ENCODE measurements at places on chromosomes 16 and 17.

- DNase-seq: no peak
Measured at GRCh38 chr17:4467287-4467686, 31.4 kb upstream of the SPNS2 start.

DNA sequence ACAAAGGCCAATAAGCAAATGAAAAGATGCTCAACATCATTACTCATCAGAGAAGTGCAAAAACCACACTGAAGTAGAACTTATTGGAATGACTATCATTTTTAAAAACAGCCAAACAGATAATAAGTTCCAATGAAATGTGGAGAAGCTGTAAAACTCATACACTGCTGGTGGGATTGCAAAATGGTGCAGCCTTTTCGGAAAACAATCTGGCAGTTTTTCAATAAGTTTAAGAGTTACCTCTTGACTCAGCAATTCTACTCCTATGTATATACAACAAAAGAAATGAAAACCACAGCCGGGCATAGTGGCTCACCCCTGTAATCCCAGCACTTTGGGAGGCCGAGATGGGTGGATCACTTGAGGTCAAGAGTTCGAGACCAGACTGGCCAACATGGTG is 49.3 kb downstream of the AKAP10 start:
- DNase-seq: no peak

DNA sequence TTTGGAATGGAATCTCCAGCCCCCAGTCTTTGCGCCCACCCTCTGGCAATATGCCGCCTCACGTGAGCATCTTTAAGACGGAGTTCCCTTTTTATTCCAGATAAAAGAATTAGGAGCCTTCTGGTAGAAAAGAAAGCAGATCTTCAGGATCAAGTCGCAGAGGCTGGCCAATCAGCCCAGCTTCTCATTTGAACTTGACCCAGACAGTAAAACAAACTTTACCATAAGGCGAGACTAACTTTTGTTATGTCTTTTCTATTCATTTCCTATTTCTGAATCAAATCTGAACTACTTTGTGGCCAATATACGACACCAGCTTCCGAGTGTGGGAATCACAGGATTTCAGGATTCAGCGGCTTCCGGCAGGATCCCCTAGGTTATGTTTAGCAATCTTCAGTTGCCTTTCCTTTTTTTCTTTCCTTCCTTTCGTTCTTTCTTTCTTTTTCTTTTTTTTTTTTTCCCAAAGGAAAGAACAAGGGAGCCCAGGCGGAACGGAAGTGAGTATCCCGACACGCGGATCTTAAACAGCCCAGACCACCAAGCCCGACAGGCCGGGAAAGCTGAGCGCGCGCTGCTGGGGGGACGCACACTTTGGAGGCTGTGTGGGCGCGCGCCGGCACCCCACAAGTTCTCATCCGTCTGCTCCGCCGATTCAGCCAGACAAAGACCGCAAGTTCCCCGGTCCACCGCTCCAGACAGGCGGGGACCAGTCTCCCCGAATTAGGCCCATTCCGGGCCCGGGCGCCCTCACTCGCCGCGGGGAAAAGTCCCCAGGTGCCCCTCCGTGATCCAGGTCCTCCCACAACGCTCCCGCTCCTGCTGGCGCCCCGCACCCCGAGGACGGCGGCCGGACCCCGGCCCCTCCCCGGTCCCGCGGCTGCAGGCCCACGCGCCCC is 633 bp downstream of the TBC1D16 start:
- DNase-seq: peak; percentile 17

DNA sequence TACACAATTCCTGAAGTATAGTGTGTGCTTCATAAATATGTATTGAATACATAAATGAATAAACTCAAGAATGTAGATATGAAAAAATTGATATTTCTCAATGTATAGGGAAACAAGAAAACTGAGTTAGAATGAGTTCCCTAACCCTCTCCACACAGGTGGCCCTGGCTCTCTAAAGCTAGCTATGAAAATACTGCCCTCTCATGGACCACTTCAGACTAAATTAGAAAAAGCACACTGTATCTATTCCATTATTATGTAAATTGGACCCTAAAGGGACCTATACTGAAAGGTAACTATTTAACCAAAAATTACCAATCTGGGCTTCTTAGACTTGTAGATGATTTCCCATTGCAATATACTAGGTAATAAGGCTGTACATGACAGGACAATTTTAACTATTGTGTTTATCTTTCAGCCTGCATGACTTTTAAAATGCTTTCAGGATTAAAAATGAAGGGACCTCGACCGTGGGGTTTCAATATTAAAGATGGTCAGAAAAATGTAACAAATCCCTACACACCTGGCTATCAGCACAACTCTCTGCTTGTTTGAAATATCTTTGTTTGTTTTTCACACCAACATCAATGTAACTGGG is 672.5 kb upstream of the KIF2B start:
- no peak for DNase-seq

DNA sequence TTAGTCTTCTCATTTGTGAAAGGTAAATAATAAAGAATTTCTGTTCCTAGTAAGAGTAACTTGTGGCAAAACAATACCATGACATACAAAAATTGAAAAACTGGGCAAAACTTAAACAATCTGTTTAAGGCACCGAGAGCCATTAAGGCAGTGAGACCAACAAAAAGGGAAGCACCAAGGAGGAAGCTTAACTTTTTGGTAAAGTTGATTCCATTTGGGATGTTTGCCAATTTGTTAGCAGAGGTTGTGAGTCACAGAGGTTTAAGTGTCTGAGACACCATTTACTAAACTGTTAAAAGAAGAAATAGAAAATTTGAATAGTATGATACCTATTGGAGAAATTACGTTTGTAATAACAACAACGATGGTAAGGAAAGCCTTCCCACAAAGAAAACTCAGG is 4.9 kb downstream of the SLC35G3 start:
- no peak for DNase-seq

DNA sequence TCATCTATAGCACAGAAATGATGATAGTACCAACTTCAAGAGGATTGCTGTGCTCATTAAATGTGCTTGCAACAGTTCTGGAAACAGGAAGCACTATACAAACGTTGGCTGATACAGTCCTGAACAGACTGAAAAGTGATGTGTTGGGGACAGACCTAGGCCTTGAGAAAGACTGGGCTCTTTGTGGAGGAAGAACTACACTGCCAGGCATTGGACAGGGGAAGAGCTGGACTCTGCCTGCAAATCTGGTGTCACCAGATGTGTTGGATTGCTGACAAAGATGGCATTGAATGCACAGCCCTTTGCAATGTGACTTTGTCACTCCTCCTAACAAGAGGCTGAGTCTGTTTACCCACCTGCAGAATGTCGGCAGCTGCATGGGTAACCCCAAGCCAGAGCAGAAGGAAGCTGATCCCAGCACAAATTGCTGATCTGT is 12.4 kb upstream of the ST6GALNAC2 start:
- no peak for DNase-seq

GRCh38 chr16:27951489-27952120 is 111.9 kb downstream of the GSG1L start:
- DNase-seq: no peak

GRCh38 chr16:22321340-22322001 is 24.3 kb downstream of the POLR3E start:
- peak; percentile 88 for DNase-seq

DNA sequence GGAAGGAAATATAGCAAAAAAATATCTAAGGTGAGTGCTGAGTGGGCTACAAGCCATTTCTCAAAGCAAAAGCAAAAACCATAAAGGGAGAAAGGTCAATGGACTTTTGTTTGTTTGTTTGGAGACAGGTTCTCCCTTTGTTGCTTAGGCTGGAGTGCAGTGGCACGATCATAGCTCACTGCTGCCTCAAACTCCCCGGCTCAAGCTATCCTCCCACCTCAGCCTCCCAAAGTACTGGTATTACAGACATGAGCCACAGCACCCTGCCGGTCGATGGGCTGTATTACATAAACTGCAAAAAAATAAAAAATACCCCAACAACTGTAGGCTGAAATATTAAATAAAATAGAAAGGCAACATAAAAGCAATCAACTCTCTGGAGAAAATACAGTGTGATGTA is 3.5 kb upstream of the RBBP6 start:
- no peak for DNase-seq

DNA sequence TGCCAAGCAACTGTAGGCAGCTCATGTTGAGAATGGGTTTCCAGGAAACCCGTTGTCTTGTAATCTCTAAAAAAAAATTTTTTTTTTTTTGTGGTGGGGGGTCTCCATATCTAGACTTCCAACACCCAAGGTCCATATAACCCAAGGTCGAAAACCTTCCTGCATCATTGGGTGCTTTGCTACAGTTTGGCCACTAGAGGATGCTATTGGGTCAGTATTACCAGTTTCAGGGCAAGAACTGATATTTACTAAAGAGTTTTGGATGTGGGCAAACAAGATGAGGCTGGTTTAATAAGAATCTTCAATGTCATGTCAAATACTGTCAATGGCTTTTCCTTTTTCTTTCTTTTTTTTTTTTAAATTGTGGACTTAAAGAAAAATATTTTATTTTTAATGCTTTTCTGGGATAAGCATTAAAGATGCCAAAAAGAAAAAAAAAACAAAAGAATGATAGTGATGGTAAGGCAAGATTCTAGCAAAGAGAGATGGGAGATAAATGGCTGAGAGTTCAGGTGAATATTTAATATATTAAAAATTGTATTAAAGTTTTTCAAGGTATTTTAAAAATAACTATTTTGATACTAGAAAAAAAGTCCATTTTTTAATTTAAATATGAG is 62.2 kb downstream of the DHRS7C start:
- no peak for DNase-seq

GRCh38 chr17:32876417-32877163 is at the start of gene MYO1D:
Gene MYO1D, minus strand, starts transcription at chr17:32877124. Its CDS starts 252 bp downstream, at chr17:32876872.
- DNase-seq: peak; percentile 61

- DNase-seq: no peak
Measured at GRCh38 chr17:66268247-66268927, 34.0 kb upstream of the PRKCA start.

GRCh38 chr17:2634361-2634960 is 41.0 kb downstream of the PAFAH1B1 start:
- DNase-seq: no peak

DNA sequence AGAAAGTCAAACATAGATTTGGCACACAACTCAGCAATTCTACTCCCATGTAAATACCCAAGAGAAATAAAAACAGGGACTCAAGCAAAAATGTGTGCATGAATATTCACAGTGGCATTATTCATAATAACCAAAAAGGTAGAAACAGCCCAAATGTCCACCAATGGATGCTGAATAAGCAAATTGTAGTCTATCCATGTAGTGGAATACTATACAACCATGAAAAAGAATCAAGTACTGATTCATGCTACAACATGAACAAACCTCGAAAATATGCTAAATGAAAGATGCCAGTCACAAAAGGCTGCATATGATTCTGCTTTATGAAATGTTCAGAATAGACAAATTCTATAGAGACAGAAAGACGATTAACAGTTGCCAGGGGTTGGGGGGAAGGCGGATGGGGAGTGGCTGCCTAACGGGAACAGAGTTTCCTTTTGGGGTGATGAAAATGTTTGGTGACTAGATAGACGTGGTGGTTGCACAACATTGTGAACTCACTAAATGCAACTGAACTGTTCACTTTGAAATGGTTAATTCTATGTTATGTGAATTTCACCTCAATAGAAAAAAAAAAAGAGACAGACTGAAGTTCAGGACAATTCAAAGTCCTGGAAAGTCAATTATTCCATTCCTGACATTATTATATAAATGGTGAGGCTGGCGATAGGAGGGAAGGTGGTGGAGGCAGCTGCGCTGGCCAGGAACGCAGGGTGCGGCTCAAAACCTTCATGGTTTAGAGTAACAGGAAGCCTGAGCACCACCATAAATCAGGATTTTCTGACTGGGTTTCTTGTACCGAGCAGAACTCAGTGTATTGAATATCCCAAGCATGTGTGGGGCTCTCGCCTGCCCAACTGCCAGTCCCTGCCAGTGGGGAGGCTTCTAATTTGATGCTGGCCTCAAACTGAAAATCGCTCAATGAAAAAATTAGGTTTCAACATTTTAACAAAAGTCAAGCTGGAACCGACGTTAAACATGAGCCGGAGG is 300.9 kb downstream of the C16orf95 start:
- no peak for DNase-seq

DNA sequence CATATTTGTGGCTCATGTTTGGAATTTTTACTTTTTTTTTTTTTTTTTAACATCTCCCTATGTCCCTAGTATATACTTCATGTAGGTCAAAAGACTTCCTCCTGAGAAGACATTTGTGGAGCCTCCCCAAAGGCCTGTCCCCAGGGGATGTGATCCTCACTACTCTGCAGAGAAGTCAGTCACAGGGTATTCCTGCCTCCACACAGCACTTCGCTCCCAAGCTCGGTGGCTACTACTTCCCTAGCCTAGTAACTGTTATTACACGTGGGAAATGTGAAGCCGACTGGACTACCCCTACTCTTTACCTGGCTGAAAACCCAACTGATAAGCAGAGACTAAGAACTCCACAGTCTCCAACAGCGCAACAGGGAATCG is 116.8 kb downstream of the HIC1 start:
- DNase-seq: no peak

GRCh38 chr16:49417354-49417753 is 43.8 kb downstream of the C16orf78 start:
- DNase-seq: no peak

DNA sequence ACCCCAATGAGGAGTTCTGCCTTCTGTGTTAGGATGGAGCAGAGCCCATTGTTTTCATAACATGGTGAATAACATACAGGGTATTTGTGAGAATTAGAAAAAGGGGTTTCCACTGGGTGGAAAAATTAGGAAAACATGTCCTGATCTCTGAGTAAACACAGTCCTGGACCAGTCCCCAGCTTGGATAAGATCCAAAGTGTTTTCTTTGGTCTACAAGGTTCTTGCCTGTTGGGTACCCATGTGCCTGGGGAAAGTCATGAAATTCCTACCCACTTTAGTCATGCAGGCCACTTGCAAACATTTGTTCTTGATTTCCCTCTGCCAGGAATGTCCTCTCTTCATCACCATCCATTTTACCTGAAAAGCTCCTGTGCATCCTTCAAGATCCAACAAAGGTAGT is 164.8 kb upstream of the DYNLRB2 start:
- no peak for DNase-seq

DNA sequence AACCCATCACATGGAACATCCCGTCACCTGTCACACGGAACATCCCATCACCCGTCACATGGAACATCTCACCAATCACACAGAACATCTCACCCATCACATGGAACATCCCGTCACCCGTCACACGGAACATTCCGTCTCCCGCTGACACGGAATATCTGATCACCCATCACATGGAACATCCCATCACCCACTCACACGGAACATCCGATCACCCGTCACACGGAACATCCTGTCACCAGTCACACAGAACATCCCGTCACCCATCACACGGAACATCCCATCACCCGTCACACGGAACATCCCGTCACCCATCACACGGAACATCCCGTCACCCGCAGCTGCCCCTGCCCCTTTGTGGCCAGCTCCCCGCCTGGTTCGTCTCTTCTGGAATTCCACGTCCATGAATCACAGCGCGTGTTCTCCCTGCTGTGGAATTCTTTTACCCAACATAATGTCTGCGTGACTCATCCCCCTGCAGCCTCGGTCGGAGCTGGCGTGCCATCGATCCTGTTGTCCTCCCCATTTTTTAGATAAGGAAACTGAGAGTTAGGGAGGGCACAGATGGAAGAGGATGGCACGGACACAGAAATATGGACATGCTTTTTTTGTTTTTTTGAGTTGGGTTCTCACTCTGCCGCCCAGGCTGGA is 5.6 kb downstream of the CPNE7 start:
- no peak for DNase-seq
